ENCODE measurements at places on chromosomes 6 and 20. TPM values are rescaled to one million over a fixed set of nuclear protein-coding genes. Genes with fewer than 3 reads are reported as not detected.

DNA sequence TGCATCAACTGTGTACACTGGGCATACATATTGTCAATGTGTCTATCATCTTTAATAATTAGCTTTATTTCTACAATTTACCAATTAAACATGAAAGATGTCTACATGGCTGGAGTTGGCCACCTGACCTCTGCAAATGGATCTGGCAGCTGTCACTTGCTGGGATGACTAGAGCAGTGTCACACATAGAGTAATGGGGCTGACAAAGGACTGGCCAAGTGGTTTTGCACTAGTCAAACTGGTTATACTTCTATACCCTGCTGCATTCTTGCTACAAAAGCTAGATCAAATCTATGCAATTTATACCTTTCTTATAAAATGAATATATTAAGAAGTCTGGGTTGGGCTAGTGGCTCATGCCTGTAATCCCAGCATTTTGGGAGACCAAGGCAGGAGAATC is 99.3 kb downstream of the SESN1 start:
- no peak for DNase-seq

DNA sequence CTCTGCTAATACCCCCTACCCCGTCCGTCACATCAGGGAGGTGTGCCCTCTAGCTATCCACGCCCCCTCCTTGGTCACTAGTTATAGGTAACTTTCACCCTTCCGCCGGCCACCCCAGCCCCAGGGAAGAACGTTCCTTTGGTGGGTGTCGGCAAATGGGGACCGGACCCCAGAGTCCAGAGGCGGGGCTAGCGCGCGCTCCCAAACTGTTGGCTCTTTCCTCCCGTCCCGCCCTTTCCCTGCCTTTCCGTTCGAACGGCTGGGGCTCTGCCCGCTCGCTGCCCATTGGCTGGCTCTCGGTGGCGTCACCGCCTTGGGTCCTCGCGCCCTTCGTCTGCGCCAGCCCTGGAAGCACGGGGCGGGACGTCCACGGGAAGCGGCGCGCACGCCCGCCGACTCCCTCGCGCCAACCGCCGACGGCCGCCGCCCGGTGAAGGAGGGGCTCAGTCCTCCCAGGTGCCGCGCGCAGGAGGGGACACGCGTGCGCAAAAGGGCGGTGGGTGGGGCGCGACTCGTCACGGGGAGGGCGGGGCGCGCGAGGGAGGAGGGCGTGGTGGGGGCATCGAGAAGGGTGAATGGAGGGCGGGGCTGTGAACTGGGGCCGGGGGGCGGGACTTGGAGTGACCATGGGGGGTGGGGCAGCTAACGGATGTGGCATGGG is 634 bp upstream of the PHF1 start:
- peak; percentile 99 for DNase-seq

- DNase-seq: no peak
Measured at GRCh38 chr20:47351643-47352331, 4.7 kb downstream of the ZMYND8 start.

GRCh38 chr6:123648020-123648580 is 11.3 kb upstream of the TRDN start:
- no peak for DNase-seq

GRCh38 chr6:170583756-170584180 is 669 bp downstream of the PDCD2 start:
- DNase-seq: no peak

GRCh38 chr6:169837529-169838250 is 86.3 kb downstream of the ERMARD start:
- no peak for DNase-seq

GRCh38 chr20:38108986-38109541 is 56.0 kb downstream of the TGM2 start:
- peak; percentile 94 for DNase-seq

- peak; percentile 20 for DNase-seq
Measured at GRCh38 chr6:113065611-113066010, 718.5 kb downstream of the RFPL4B start.

DNA sequence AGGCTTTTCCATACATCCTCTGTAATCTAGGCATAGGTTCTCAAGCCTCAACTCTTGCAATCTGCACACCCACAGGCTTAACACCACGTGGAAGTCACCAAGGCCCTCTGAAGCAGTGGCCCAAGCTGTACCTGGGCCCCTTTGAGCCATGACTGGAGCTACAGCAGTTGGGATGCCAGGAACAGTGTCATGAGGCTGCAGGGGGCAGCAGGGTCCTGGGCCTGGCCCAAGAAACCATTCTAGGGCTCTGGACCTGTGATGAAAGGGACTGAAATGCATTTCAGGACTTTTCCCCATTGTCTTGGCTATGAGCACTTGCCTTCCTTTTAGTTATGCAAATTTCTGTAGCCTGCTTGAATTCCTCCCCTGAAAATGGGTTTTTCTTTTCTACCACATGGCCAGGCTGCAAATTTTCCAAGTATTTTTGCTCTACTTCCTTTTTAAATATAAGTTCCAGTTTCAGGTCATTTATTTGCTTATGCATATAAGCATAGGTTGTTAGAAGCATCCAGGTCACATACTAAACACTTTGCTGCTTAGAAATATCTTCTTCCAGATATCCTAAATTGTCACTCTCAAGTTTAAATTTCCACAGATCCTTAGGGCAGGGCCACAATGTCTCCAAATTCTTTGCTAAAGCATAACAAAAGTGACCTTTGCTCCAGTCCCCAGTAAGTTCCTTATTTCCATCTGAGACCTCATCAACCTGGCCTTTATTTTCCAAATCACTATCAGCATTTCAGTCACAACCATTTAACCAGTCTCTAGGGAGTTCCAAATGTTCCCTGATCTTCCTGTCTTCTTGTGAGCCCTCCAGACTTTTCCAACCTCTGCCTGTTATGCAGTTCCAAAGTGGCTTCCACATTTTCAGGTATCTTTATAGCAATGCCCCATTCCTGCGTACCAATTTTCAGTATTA is 48.6 kb upstream of the CD2AP start:
- no peak for DNase-seq

GRCh38 chr6:99995916-99996315 is 1.9 kb upstream of the MCHR2 start:
- no peak for DNase-seq

- no peak for DNase-seq
Measured at GRCh38 chr6:130742131-130742681, 85.0 kb upstream of the SMLR1 start.

- no peak for DNase-seq
Measured at GRCh38 chr6:163402616-163403015, 11.9 kb upstream of the QKI start.

- DNase-seq: no peak
Measured at GRCh38 chr6:166619912-166620311, 7.1 kb downstream of the RPS6KA2 start.

DNA sequence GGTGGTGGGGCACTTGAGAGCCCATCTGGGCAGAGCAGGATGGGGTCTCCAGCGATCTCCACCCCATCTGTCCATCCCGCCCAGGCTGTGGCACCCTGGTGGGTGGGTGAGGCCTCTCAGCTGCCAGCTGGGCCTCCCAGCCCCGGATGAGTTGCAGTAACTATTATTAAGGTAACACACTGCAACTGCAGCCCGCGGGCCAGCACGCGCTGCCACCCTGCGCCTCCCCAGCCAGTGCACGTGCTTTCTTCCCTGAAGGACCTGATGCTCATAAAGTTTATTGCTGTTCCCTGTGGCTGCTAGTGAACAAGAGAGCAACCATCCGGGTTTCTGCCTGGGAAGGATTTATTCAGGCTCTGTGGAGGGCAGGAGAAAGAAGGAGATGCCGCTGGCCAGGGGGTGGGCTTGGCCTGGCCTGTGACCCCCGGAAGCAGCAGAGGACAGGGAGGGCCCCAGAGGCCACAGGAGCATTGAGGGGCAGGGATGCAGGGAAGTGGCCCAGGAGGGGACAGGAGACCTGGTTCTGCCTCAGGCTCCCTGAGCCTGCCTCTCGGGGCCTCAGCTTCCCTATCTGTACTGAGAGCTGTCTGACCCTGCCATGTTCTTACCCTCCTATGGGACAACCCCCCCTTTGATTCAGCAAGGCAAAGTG is 1.7 kb downstream of the IP6K3 start:
- no peak for DNase-seq

GRCh38 chr20:53413186-53413631 is 180.4 kb downstream of the ZNF217 start:
- no peak for DNase-seq

- DNase-seq: peak; percentile 60
Measured at GRCh38 chr20:46562373-46563169, 12.1 kb upstream of the OCSTAMP start.

- DNase-seq: no peak
Measured at GRCh38 chr6:52183131-52183713, 3.0 kb upstream of the IL17A start.

GRCh38 chr6:54366667-54367327 is 58.6 kb downstream of the TINAG start:
- no peak for DNase-seq

DNA sequence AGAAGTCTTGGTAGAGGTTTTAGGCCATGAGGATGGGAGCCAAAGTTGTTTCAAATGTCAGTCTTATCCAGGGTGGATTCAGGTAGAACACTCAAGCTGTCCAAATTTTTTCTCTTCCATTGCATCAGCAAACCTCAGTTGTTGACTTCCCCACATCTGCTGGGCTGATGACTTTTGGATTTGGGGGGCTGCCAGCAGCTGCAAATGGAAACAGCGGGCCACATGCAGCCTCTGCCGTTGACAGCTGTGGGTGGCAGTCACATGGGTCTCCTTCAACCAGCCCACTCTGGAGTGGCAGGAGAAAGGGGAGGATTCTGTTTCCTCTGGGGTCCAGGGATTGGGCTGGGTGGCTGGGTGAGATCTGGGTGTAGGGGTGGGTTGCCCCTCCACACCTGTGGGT is 5.8 kb upstream of the MLN start:
- DNase-seq: no peak

- no peak for DNase-seq
Measured at GRCh38 chr6:54193560-54193959, 82.3 kb downstream of the MLIP start.

- peak; percentile 57 for DNase-seq
Measured at GRCh38 chr6:56445818-56446217, 196.9 kb downstream of the DST start.

DNA sequence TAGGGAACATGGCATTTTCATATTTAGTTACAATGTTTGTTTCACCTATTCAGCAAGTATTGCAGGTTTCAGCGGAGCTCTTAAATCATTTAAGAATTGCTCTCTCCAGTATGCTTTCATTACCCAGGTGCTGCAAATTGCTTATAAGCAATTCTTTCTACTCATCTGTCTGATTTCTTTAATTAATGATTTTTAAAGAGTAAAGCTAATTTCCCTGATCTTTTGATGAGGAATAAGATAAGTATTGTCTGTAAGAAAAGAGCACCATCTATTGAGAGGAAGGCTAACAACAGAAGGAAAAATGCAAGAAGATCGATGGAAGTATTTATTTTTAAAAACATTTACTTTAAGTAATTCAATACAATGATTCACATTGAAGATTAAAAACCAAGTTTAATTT is 2.0 kb downstream of the OPRM1 start:
- no peak for DNase-seq

GRCh38 chr20:1792274-1792673 is 102.9 kb upstream of the SIRPA start:
- DNase-seq: no peak

GRCh38 chr6:84508981-84509380 is 255.4 kb downstream of the TBX18 start:
- no peak for DNase-seq

GRCh38 chr6:40419946-40420728 is 167.0 kb downstream of the LRFN2 start:
- no peak for DNase-seq

Gene PAK5
- 0.40 TPM for polyA plus RNA-seq

Gene KIAA1755
- polyA plus RNA-seq: 2.0 TPM

Gene TRIM10
- 0.37 TPM for polyA plus RNA-seq

Gene EMILIN3
- polyA plus RNA-seq: 2.3 TPM

Gene ZC2HC1B
- not detected for polyA plus RNA-seq

Gene IBTK
- 44.9 TPM for polyA plus RNA-seq

Gene HSPA1B
- polyA plus RNA-seq: 71.0 TPM

Gene ID1
- polyA plus RNA-seq: 137 TPM

Gene TULP4
- 16.9 TPM for polyA plus RNA-seq

Gene KCNQ5
- polyA plus RNA-seq: 2.8 TPM

Gene ZNF165
- polyA plus RNA-seq: 3.2 TPM

Gene THBD
- 45.2 TPM for polyA plus RNA-seq
